ENCODE measurements at places on chromosomes 6 and 20.

DNA sequence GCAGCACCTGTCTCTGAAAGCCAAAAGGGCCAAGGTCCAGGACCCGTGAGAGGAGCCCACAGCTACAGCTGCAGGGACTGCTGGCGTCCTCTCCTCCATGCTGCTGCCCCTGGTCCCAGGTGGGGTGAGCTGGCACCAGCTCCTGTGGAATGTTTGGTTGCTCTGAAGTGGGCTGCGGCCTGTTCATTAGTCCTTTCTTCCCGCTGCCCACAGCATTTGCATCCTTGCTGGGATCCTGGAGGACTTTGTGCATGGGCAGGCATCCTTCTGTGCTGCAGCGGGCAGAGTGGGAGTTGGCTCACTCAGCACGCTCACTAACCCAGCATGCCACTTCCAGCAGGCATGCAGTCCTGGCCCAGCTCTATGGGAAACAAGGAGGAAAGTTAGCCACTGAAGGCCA lies 76.4 kb downstream of the DHX35 start:
- no peak for DNase-seq

DNA sequence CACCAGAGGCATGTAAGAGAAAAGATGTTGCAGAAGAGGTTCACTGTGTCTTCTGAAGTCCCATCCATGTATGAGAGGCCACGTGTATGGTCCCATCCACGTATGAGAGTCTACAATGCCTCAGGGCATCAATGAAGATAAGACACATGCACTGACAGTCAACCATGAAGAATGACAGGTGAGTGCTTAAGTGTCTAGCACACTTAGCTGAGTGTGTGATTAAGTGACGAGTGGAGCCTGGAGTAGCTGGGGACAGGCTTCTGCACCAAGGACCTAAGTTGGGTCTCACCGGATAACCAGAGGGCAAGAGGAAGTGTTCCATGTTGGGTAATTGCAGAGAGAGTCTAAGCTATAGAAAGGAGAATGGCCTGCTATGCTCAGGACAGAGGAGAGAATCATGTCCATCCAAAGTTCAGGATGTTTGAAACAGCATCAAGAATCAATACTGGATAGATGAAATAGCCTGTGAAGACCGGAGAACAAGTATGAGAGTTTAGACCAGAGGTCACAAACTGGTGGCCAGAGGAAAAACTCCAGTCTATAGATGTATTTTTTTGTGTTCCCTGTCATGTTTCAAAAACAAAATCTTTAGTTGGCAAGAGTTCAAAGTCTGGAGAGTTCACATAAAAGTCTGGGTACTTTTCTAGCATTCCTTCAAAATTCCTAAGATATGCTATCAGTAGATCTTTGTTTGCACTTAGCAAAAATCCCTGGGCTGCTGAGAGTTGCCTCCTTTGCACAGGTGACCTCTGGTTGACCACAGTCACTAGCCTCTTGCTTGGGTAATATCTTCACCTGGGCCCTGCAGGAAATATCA lies 165.8 kb downstream of the KIF16B start:
- no peak for DNase-seq

GRCh38 chr6:11806561-11807317 lies 28.1 kb upstream of the ADTRP start:
- no peak for DNase-seq

GRCh38 chr6:113971741-113972140 lies 793 bp upstream of the HDAC2 start:
- DNase-seq = no peak

DNA sequence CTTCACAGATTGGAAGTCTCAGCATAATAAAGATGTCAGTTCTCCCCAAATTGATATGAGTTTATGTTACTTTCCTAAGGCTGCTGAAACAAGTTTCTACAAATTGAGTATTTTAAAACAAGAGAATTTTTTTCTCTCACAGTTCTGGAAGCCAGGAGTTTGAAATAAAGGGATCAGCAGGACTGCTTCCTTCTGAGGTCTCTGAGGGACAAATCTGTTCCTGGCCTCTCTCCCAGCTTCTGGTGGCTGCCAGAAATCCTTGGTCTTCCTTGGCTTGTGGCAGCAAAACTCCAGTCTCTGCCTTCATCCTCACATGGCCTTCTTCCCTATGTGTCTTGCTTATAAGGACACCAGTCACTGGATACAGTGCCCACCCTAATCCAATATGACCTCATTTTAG lies 136.1 kb downstream of the TFAP2A start:
- DNase-seq = no peak
